ENCODE measurements at places on chromosomes 13 and 19.

DNA sequence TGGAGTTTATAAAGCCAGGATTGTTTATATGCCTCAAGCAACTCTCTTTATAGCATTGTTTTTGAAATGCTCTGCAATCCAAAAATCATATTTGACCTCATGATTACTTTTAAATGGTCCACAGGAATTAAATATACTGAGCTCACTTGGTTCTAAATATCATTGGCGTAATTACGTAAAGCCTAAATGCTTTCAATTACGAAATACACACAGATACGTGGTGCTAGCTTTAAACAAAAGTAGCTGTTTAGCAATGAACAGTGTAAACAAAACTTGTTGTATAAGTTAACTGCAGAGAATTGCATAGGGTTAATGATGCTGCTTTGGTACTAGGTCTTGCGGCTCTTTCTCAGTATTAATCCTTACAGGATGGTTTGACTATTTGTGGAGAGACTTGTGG, 346.6 kb downstream of the COG6 start:
- no peak for DNase-seq

DNA sequence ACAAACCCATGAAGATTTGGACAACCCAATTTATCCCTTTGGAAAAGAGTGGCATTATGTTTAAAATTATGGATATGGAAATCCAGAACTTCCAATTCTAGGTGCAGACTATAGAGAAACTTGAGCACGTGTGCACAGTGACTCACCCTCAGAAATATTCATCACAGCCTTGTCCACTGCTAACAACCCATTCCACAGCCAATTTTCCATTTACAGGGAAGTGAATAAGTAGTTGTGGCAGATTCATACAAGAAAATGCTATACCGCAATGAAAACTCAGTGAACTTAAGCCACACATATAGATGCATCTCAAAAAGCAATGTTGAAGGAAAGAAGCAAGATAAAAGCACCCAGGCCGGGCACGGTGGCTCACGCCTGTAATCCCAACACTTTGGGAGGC, 133.3 kb downstream of the USP12 start:
- DNase-seq, result no peak

- no peak for DNase-seq
Observed at GRCh38 chr13:99640260-99640659, 139.0 kb downstream of the TM9SF2 start.

- no peak for DNase-seq
Observed at GRCh38 chr13:110830800-110831371, 84.0 kb downstream of the ANKRD10 start.

DNA sequence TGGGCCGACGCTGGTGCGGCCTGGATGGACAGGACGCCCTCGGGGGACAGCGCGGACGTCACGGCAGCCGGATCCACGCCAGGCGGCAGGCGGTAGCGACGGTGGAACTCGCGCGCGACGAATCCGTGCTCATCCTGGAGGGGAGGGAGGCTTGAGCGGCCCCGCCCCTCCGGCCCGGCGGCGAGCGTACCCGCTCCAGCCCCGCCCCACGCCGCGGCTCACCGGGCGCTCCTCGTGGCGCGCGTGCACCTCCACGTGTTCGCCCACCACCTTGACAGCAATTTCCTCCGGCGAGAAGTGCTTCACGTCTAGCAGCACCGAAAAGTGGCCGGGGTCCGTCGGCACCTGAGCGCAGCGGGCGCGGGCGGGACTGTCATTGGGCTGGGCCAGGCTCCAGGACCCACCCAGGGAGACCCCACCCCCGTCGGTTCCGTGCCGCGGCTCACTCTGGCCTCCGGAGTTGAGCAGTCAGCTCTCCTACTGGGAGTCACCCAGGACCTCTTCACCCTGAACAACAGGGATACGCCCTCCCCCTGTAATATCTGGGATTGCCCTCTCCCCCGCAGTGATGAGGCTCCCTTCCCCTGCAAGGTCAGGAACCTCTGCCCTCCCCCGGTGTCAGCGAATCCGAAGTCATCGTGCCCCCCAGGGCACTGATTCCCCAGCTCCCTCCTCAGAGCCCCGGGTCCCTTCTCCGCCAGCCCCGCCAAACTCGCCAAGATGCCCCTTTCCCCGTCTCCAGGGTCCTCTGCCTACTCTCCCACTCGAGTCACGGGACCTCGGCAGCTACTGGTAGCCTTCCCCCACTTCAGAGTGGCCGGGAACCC, 1.1 kb downstream of the HSPB6 start:
- no peak for DNase-seq

- no peak for DNase-seq
Observed at GRCh38 chr13:52949742-52950141, 78.9 kb upstream of the OLFM4 start.

GRCh38 chr13:65727070-65727469, 1503.1 kb downstream of the PCDH9 start:
- DNase-seq, result no peak

- no peak for DNase-seq
Observed at GRCh38 chr19:19321141-19321577, 530 bp downstream of the MAU2 start.

DNA sequence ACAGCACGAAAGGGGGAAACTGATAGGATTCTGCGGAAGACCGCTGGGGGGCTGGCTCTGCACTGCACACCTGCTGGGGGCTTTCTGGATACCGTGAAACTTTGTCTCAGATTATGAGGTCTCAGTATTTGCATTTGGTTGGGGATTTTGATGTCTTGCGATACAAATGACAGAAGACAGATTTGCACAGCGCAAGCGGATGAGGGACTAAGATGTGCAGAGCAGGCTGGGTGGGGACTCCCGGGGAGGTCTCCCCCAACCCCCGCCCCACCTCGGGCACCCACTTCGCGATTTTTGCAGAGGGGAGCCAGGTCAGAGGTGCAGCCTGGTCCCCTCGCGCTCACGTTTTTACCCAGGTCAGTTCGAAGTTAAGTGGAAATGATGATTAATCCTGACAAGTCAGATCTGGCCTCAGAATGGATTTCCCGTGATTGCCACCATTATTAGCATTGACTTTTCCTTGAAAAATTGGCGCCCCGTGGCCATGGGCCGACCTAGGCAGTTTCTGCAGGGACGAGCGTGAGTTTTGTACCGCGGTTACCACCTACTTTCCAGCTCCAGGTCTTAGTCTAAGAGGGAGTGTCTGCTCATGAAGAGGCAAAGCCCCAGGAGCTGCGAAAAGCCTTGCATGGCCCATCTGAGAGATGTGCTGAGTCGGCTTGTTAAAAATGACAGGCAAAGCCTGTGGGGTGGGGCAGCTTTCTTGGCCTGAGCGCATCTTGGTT, 1.3 kb upstream of the GJB2 start:
- no peak for DNase-seq

DNA sequence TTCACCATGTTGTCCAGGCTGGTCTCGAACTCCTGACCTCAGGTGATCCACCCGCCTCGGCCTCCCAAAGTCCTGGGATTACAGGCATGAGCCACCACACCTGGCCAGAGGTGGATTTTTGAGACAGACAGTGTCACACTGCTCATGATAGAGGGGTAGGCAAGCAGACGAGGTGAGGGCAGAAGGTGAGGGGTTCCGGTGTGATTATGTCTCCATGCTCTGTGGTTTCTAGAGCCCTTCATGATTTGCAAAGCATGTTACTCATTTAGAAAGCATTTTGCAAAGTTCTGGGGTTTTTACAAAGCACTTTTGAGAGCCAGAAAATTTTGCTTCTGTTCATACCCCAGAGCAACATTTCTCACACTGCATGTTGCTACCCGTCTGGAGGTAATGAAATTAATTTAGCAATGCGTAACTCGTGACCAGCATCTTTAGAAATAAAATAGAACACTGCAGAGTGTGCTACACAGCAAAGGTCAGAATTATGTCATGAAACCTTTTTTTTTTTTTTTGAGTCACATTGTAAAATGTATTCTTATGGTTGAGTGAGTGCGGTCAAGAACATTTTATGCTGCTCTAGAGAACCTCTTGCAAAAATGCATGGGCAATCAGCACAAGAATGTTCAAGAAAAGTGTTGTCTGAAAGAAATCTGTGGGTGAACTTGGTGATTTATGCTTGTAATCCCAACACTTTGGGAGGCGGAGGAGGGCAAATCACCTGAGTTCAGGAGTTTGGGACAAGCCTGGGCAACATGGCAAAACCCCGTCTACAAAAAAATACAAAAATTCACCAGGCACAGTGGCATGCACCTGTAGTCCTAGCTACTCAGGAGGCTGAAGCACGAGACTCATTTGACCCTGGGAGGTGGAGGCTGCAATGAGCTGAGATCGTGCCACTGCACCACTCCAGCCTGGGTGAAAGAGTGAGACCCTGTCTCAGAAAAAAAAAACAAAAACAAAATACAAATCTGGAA, 58.0 kb downstream of the MAP4K1 start:
- DNase-seq, result no peak

- no peak for DNase-seq
Observed at GRCh38 chr19:29609636-29610035, 3.6 kb downstream of the POP4 start.

GRCh38 chr13:40181203-40181845, 485.1 kb downstream of the FOXO1 start:
- no peak for DNase-seq

DNA sequence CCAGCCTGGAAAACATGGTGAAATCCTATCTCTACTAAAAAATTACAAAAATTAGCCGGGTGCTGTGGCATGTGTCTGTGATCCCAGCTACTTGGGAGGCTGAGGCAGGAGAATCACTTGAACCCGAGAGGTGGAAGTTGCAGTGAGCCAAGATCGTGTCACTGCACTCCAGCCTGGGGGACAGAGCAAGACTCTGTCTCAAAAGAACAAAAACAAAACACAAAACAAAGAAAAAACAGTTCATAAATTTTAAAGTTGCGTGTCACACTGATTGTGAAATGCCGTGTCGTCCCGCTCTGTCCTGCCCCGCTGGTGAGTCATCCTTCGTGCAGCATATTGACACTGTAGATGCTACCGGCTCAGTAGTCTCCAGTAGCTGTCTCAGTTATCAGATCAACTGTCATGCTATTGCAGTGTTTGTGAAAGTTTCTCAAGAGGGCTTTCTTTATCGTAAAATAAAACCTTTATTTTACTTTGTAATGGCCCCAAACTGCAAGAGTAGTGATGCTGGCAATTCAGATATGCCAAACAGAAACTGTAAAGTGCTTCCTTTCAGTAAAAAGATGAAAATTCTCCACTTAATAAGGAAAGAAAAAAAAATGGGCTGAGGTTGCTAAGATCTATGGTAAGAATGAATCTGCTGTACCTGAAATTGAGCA, 36.4 kb upstream of the IGFL1 start:
- peak; percentile 9 for DNase-seq

DNA sequence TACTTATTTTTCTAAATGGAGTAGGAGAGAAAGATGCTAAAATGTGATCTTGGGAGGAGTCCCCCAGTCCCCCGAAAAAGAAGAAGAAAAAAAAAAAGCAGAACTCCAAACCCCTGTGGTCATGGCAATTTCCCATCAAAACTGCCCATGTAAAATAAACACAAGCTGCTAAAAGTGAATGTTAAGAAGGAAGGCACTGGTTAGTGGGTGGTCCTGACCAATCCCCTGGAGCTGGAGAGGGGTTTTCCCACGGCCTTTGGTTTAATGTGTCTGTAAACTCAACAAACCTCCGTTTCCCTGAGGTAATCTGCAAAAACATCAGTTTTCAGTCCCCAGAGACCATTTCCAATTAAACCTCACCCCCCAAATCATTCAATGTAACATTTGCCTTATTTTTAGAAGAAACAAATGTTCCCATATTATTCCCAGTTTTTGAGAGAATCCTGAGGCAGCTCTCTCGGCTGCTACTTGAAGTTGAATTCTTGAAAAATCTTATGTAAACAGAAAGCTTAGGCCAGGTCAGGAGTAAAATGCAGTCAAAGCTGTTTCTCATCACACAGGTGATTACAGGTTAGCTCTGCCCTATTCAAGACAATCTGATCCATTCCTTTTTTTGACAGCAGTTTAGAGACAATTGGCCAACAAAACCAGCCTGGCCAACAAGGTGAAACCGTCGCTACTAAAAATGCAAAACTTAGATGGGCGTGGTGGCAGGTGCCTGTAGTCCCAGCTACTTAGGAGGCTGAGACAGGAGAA, 17.0 kb downstream of the RAB3D start:
- DNase-seq, result no peak

DNA sequence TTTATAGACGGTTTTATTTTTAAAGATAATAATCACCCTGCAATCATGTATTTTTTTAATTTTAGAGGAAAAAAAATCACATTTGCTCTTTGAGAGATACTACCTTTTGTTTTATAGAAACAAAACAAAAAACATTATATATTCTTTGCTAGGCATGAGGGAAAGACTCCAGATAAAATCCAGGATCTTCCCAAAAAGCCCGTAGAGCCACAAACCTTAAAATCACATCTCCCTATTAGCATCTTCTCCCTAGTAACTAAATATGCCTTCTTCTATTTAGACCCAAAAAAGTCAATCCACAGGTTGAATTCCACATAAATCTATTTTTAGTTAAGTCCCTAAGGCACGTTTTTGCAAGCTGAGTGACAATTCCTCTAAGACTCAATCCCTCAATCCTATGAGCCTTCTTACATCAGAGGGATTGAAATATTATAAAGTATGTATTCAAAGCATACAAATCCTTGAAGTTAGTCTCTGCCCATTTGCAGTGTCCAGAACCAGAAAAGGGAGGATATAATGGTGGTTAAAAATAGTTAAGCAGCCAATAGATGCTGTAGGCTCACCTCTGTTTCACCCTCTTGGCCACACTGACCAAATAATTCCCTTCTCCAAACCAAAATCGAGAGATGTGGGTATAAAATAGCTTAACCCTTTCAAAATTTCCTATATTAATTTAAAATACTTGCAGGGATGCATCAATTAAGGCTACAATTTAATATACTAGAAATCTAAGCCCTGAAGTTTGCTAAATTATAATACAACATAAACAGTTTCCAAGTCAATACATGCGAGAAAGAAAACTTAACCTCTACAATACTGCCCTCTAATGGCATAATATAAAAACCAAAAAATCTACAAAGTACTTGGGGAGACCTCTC, 64.0 kb downstream of the SERP2 start:
- DNase-seq, result no peak

DNA sequence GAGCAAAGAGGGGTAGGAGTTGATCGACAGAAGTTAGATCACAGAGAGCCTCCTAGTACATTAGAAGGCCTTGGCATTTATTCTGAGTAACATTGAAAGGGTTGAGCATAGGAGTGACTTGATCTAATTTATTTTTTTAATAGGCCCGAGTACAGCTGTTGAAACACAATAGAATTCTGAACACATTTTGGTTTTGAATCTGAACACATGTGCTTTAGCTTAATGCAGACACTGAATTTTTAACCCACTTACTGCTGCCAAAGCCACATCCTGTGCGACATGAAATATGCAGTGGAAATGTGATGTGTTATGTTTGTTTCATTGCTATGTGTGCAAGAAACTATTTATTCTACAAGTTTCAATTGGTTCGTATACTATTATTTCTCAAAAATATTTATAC, 1505.9 kb downstream of the PCDH9 start:
- DNase-seq, result no peak

GRCh38 chr19:49468746-49469447, 5.1 kb upstream of the FLT3LG start:
- no peak for DNase-seq

DNA sequence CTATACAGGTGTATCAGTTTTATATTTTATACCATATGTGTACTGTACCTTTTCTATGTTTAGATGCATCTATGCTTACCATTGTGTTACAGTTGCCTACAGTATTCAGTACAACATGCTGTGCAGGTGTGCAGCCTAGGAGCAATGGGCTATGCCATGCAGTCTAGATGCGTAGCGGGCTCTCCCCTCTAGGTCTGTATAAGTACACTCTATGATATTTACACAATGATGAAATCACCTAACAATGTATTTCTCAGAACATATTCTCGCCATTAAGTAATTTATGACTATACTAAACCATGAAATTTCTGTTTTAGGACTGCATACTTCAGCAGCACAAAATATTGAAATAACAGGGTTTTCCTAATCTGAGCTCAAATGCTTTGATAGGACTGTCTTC, 179.6 kb downstream of the RFC3 start:
- no peak for DNase-seq

- no peak for DNase-seq
Observed at GRCh38 chr19:55504252-55504603, 16.0 kb downstream of the SSC5D start.

All from hypothalamus (tissue), 51 donors.